MV-4-11 (cell line): ENCODE measurements at places on chromosomes 7 and 10.

GRCh38 chr10:35379226-35380137 lies 43.2 kb downstream of the CCNY start:
- DNase-seq = no peak

GRCh38 chr10:75197906-75198305 lies 12.7 kb upstream of the VDAC2 start:
- no peak for DNase-seq

DNA sequence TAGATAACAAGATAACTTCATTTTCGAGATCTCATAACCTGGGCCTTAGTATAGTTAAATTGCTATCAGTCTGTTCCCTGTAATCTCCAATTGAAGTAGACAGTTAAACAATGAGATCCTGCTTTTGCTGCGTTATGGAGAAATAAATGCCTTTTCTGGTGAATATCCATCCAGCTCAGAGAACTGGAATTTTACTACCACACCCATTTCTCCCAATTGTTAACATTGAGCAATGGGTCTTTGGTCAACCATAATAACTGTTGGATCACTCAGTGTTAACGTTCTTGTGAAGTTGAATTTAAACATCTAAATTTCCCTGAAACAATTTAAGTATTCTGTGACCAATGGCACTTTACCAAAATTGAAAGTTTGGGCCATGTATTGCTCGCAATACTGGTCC lies 3.0 kb downstream of the CALU start:
- no peak for DNase-seq

- DNase-seq = peak; percentile 74
Measured at GRCh38 chr7:64320547-64321513, 7.1 kb downstream of the ZNF736 start.

- no peak for DNase-seq
Measured at GRCh38 chr10:131645756-131646155, 255.1 kb upstream of the PPP2R2D start.

DNA sequence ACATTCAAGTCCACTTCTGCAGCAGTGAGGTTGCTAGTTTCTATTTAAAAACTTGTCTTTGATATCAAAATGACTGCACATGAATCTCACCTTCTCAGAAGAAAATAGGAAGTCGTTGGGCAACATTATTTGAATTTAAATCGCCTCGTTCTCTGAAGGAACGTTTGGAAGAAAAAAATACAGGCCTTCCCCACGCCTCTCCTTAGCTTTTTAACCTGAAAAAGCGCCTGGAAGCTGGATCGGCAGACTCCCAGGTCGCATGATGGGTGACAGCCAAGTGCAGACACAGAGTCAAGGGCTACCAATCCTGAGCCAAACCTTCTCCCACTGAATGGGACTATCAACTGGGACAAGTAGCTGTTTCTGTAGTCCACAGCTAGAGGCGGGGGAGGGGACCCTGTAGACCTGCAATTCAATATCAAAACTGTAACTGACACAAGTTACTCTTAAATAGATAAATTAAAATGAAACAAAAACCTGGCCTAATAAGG lies 2.2 kb downstream of the FAM53B start:
- no peak for DNase-seq

DNA sequence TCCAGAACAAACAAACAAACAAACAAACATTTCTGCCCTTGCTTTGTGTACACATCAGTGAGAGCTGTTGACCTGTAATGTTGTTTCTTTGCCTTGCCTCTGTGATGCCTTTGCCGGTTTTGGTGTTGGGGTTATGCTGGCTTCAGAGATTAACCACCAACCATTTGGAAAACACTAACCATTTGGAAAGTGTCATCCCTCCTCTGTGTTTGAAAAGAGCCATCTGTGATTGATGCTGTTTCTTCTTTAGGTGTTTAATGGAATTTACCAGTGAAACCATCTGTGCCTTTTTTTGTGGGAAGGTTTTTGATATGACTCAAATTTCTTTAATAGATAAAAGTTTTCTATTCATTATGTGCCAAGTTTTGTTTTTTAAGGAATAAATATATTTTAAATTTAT lies 46.5 kb downstream of the INPP5A start:
- no peak for DNase-seq

GRCh38 chr10:30974773-30975415 lies 56.8 kb downstream of the ZNF438 start:
- peak; percentile 32 for DNase-seq

- DNase-seq = no peak
Measured at GRCh38 chr7:845731-846130, 13.5 kb downstream of the SUN1 start.

- DNase-seq = no peak
Measured at GRCh38 chr7:99371376-99371920, 3.1 kb upstream of the ARPC1B start.

DNA sequence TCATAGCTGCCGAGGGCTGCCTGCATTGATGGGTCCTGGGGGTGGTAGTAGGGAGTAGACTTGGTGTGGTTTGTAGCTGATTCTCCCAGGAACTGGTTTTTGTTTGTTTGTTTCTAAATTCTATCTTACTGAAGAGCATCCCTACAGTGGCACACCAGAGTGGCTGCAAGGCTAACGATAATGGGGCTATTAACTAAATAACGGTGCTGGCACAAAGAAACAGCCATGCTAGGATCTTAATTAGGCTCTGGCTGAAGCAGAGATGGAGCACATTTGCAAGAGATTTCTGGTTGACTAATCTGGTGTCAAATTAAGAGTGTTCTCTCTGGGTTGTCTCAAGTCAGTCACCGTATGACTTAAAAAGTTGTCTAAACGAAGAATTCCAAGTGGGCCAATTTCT lies 590.0 kb downstream of the NRG3 start:
- DNase-seq = no peak

GRCh38 chr10:92354587-92354986 lies 63.6 kb downstream of the MARCHF5 start:
- no peak for DNase-seq

DNA sequence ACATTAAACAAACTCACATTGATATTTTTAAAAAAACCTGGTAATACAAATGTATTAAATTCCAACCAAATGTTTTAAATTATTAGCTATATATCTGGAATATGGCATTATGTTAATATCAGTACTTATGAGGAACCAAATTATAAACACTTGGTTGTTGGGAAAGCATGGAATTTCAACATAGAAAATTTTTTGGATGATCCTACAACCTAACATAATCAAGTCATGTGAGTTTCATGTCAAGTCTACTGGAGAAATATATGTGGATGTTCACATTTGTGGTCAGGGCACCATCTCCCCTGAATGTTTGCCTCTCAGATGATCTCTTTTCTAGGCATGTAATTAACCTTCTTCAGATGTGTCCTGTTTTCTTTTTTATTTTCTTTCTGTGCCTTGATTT lies 5.2 kb upstream of the POT1 start:
- no peak for DNase-seq

DNA sequence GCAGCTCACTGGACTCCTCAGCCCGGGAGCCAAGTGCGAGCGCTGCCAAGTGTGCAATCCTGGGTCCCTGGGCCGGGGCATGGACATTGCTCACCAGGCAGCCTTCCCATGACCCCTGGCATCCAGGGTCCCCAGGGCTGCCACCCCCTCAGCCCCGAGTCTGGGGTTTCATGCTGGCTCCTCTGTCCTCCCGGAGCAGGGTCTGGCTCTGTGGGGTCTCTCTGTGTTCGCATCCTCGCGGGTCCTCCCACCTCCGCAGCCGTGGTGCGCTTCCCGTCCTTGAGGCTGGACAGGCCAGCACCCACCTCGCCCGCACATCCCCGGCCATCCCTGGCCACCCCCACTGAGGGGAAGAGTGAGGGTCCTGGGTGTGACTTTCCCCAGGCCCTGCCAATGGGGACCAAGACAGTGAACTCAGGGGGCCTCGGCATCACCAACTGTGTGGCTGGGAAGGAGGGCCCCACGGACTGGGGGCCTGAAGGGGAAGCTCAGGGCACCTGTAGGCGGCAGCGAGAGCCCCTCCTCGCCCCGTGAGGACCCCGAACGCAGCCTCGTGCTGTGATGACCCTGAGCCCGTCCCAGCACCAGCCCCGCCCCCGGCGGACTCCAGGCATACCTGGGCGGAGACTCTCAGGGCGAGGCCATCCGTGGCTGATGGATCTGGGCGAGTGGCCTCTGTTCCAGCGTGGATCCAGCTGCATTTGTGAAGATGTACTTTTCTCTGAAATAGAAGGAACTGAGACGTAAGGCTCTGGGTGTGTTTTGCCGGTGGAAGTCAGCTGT lies 50.3 kb upstream of the CFAP46 start:
- no peak for DNase-seq

DNA sequence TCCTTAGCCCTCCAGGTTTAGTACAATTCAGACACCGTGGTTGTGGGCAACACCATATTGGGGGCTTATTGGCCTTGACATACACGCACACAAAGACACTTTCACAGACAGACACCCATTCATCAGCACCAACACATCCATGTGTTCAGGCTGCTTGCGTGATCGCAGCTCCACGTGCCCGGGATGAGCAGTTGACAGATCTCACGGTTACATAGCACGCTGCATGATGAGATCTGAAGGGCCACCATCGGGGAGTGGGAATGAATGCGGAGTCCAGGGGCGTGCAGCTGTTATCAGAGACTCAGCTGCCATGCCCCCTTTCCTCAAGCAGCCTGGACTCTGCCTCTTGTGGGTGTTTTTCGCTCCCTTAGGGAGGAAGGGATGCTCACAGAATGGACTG lies 285.2 kb downstream of the USP6NL start:
- DNase-seq = no peak

DNA sequence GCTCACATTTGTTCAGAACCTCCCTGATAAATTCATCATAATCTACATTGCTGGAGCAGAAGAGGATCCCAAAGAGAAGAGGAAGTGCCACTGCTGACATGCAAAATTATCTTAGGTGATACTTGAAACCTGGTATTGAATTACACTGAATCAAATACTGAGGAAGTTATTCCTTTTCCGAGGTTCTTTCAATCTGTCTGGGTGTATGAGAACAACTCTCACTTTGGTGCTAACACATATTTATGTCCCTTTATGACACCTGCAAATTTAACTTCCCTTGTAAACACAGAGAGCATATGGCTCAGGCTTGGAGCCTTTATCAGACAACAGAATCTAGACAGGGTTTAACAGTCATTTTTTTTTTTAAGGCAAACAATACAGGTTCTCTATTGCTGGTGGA lies 131.4 kb downstream of the SRPK2 start:
- DNase-seq = no peak

DNA sequence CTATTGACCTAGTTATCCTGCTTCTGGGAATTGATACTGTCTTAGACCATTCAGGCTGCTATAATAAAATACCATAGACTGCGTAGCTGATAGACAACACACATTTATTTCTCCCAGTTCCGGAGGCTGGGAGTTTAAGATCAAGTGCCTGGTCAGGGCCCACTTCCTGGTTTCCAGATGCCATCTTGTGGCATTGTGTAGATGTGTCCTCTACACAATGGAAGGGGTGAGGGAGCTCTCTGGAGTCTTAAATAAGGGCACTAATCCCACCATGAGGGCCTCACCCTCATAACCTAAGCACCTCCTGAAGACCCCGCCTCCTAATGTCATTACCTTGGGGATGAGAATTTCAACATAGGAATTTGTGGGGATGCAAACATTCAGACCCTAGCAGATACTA lies 62.4 kb downstream of the SLC35B4 start:
- peak; percentile 31 for DNase-seq

GRCh38 chr7:143399642-143400041 lies 9.0 kb downstream of the EPHA1 start:
- DNase-seq = no peak

DNA sequence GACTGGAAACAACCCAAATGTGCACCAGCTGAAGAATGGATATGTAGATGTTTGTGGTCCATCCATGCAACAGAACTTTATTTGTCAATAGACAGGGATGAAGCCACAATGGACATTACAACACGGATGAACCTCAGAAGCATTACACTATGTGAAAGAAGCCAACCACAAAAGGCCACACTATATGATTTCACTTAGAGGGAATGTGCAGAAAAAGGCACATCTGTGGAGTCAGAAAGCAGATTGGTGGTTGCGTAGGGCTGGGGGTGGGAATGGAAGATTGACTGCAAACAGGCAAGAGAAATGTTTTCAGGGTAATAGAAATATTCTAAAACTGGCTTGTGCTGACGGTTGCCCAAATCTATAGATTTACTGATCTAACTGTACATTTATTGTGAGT lies 34.3 kb upstream of the WASHC2A start:
- peak; percentile 16 for DNase-seq

GRCh38 chr7:131124001-131124629 lies 203.6 kb upstream of the MKLN1 start:
- no peak for DNase-seq

GRCh38 chr10:13930120-13930519 lies 343.4 kb downstream of the PRPF18 start:
- no peak for DNase-seq

DNA sequence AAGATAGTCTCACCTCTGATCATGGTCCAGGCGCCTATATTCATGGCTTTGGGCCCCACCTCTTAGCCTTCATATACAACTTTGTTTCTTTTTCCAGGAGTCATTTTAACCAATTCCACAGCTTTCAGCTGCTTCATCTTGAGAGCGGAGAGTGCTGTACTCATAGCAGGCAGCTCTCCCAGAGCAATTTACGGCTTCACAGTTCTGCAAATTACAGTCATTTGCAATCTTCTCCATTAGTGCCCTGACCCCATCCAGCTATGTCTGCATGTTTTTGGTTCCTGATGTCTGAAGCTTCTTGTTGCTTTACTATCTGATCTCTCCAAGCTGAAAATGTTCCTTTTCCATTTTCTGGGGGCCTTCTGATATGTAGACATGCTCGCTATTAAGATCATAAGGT lies 18.0 kb upstream of the MEST start:
- peak; percentile 41 for DNase-seq

GRCh38 chr7:37984750-37985390 lies 64.4 kb downstream of the EPDR1 start:
- no peak for DNase-seq

GRCh38 chr7:21044913-21045568 lies 258.4 kb upstream of the SP8 start:
- DNase-seq = no peak

DNA sequence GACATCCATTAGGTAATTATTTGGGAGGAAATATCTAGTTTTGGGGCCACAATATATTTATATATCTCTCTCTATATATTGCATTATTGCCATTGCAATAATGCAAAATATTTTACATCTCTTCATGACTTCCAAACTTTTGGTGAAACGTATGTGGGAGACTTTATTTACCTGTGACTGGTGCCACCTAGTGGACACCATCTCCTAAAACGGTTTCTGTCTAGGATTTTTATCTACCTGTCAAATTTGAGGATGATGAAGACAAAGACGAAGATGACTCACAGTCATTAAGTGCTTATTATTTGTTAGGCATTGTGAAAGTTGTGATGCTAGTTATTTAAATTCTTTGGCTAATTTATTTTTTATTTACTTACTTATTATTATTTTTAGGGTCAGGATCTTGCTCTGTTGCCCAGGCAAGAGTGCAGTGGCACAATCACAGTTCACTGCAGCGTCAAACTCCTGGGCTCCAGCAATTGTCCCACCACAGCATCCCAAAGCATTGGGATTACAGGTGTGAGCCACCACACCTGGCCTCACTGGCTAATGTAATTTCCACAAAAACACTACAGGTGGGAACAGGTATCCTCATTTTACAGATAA lies 18.7 kb upstream of the CBLL1 start:
- DNase-seq = peak; percentile 35
